ENCODE measurements at places on chromosomes 5 and 9.

DNA sequence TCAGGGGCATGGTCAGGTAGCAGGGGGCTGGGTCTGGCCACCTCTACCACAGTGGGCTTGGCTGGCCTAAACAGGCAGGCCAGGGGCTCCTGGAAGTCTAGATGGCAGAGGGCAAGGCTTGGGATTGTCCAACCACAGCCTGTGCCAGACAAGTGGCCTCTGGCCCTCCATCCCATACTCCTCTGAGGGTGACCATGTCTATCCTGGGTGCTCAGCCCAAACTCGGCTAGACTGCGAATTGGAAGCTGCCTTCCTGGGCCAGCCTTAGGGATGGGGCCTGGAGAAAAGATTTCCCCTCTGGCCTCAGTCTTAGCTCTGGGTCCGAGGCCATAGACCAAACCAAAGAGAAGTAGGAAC lies 110.5 kb downstream of the PHF2 start:
- no peak for DNase-seq

- no peak for DNase-seq
Measured at GRCh38 chr9:83287021-83287420, 224.1 kb upstream of the RASEF start.

DNA sequence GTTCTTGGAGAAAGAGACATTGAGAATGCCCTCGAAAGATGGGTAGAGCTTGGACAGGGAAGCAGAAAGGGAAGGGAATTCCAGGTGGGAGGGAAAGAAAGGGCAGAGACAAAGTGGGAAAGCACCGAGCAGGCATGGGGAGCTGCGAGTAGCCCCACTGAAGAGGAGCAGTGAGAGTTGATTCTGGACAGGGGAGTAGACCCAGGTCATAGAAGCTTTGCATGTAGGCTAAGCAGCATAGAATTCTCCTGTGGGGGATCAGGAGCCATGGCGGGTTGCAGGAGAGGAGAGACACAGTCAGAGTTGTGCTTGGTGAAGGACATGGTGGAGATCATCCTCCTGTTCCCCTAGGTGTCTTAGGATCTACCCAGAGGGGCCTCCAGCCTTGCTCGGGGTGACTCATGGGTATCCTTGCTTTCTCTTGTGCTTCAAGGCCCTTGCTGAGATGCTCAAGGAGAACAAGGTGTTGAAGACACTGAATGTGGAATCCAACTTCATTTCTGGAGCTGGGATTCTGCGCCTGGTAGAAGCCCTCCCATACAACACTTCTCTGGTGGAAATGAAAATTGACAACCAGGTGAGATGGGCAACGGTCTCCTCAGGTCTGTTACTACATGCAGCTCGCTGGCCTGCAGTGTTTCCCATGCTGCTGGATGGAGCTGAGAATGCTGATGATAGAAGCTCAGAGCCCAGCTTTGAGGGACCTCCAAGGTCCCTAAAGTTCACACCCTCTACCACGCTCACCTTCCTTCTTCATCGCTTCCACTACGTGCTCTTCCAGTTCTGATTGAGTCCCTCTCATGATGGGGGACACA lies 64.5 kb downstream of the TSTD2 start:
- no peak for DNase-seq

GRCh38 chr5:103461243-103461642 lies 101.3 kb downstream of the NUDT12 start:
- DNase-seq = no peak

DNA sequence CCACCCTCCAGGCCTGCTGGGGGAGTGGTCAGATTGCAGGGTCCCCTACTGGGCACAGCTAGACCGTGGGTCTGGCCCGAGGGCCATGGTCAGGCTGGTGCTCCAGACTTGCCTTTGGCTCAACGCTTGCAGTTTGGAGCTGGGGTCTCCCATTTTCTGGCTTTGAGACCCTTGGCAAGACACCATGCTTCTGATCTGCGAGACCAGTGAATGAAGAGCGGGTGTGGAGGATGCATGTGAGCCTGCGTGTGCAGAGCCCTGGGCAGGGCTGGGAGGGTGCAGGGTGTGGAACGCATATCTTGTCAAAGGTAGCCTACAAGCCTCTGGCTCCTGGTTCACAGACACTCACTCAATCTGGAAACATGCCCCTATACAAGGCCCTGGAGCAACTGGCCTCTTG lies 6.1 kb upstream of the MRNIP start:
- DNase-seq = no peak
